ENCODE measurements at places on chromosomes 16 and 17.
A peak's percentile ranks its signal among the peaks of the same experiment; 100 is the strongest.

- peak; percentile 91 for DNase-seq
Measured at GRCh38 chr17:36722121-36722902, 120.9 kb downstream of the MRM1 start.

- DNase-seq: no peak
Measured at GRCh38 chr16:78137782-78138616, 38.5 kb downstream of the WWOX start.

GRCh38 chr16:56607109-56607618 is 1.2 kb upstream of the MT2A start:
- no peak for DNase-seq

DNA sequence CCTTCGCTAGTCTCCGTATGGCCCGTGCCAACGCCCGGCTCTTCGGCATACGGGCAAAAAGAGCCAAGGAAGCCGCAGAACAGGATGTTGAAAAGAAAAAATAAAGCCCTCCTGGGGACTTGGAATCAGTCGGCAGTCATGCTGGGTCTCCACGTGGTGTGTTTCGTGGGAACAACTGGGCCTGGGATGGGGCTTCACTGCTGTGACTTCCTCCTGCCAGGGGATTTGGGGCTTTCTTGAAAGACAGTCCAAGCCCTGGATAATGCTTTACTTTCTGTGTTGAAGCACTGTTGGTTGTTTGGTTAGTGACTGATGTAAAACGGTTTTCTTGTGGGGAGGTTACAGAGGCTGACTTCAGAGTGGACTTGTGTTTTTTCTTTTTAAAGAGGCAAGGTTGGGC is 2.5 kb downstream of the RPL13 start:
- DNase-seq: no peak

DNA sequence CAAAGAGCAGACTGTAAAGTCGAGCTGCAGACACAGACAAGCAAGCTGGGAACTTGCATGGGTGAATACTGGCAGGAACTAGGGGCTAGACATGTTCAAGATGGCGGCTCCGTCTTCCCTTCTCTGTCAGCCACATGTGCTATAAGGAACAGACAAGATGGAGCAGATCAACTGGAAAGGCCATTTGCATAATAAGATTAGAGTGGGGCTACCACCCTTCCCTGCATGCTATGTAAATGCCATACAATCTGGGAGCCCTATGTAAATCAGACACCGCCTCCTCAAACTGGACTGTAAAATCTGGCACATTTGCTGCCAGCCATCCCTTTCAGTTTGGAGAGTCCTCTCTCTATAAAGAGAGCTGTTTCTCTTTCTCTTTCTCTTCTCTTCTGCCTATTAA is 640.1 kb upstream of the CDH8 start:
- DNase-seq: no peak

- peak; percentile 86 for DNase-seq
Measured at GRCh38 chr16:85291302-85292148, 179.3 kb upstream of the CIBAR2 start.

- DNase-seq: peak; percentile 68
Measured at GRCh38 chr16:4244254-4245076, 2.6 kb upstream of the SRL start.

DNA sequence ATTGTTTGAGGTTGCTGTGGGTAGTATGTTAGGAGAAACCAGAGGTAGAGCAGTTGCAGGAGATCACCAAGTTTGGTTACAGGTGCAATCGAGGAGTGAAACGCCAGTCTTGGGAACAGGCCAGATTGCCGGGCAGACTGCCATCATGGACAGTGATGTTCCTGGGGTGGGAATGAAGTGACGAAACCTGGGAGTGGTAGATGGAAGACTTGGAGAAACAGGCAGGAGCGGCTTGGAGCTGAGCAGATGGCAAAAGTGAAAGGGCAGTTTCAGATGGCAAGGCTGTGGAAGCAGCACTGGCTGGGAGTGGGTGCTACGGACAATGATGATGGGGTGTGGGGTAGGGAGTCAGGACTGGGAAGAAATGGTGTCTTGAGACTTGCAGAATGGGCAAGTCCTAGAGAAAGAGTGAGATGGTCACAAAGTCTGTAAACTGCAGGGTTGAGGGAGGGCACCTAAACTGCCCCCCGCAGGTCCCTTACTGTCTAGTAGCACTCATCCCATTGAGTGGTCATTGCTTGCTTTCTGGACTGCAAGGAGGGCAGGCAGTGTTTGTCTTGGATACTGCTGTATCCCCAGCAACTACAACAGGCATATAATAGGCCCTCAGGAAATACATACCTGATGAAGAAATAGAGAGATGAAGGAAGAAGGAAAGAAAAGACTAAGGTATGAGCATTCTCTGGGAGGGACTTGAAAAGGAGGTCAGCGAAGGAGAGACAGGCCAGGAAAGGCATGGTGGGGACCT is 29.5 kb upstream of the ULK2 start:
- no peak for DNase-seq

DNA sequence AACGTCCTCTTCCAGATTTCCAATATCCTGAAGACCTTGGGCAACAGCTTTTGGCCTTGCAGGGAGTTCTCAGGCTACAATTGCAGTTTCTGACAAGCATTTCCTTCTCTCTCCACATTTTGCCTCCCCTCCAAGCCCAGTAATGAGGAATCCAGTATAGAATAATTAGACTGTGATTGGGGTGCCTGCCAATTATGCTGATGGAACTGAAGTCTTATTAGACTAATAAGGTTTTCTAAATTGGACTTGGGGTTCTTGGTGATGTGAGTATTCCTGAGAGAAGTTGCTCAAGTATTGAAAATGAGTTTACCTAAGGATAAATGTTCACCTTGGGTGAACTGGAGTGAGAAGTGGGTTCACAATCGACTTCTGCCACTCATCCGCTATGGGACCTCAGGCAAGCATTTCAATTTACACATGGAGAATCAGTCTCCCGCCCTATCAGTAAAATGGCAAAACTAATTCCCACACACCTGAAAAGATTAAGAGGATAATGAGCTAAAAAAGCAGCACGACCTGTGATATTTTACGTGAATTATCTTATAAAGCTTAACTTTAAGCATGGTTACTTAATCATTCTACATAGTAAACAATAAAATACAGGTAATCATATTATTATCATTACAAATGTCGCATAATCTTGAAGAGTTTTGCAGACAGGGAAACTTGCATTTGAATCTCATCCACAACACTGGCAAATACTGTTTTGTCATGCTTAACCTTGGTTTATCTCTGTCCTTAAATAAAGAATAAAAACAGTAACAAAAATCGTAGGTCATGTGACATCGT is 628.0 kb downstream of the TMEM114 start:
- no peak for DNase-seq

DNA sequence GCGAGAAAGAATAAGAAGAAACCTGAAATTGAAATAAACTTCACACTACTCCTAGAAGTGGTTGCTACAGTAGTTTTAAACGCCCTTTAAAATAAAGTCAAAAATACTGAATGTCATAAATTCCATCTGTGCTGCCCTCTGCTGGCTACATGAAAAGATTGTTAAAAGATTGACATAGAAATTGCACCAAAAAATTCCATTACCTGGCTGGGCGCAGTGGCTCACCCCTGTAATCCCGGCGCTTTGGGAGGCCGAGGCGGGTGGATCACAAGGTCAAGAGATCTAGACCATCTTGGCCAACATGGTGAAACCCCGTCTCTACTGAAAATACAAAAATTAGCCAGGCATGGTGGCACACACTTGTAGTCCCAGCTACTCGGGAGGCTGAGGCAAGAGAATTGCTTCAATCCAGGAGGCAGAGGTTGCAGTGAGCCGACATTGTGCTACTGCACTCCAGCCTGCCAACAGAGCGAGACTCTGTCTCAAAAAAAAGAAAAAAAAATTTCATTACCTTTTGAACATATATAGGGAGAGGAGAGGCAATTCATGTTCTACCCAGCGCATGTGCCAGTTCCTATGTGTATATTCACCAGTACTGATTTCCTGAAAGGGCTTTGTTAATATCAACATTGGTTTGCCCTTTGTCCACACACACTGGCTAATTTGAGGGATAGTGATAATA is 36.5 kb downstream of the CYTH1 start:
- DNase-seq: no peak

DNA sequence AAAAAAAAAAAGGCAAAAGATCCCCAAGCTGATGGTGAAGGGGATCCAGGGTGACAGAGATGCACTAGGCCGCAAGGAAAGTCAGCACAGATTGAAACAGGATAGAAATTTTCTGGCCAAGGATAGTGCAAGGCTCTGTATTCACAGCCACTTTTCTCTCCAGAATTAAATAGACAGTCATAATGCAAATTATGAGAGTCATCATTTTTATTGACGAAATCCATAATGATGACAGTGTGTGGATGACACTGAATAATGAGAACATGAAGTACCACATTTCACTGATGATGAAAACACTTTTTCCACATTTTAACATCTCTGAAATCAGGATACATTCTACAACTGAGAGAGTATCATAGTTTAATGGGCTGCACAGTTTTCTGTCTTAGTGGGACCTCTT is 72.5 kb downstream of the CDYL2 start:
- DNase-seq: no peak

DNA sequence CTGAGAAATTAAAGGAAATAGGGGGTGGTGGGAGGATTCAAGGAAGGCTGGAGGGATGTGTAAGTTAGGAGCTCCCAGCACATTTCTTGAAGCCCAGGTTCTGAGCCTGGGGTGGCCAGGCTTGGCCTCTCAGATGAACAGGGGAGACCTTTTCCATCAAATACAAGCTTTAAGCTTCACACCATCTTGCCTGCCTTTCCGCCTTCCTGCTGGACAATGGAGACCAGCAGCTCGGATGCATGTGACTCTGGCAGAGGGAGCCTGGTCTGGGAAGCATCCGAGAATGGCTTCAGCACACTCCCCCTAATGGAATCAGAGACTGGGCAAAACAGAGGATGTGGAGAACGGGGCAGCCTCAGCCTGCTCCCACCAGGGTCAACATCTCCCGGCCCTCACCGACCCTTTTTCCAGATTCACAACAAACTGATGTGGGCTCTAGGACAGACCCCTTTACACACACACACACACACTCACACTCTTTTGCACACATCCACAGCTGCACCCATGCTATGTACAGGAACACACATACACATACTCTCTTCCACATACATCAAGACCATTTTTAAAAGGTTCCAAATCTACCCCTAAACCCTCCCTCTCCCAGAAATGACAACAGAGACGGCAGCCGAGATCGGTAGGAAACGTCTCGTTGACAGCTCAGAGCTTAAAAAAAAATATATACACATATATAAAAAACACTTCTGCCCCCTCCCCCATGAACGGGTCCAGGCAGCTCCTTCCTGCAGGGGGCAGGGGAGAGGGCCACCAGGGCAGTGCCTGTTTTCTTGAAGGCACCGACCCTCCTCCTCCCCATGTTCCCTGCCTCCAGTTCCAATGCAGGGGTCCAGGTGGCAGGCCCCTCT is 6.5 kb upstream of the ATXN7L3 start:
- DNase-seq: no peak

DNA sequence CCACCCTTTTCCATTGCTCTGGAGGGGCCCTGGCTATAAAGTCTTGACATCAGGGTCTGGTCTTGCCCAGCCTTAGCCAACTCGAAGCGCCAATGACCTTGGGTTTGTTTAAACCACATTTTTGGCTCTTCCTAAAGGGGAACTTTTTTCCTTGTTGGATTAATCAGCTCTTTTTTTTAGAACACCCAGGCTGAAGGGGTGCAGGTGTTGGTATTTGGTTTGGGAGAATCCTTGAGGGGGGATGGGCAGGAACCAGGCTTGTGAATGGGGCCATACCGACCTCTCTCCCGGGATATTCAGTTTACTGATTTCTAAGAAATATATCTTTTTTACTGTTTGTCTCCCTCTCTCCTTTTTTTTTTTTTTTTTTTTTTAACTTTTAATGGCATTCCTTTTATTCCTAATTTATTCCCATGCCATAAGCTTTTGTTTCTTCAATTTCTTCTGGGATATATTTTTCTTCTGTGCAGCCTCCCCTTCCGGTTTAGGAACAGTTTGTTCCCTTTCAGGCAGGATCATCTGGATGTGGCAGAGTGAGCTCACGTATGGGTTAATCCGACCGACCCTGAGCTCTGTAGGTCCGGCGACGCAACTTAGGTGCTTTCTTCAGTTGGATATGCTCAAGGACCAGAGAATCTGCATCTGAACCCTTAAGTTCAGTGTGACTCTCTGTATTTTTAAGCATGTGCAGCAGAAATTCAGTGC is 129.5 kb downstream of the ABCC6 start:
- DNase-seq: no peak

- DNase-seq: peak; percentile 41
Measured at GRCh38 chr16:2949705-2950352, 14.2 kb upstream of the KREMEN2 start.

GRCh38 chr17:80948019-80948975 is 43.3 kb upstream of the CHMP6 start:
- no peak for DNase-seq

GRCh38 chr16:50632927-50633800 is 47.9 kb downstream of the SNX20 start:
- DNase-seq: no peak

- DNase-seq: peak; percentile 47
Measured at GRCh38 chr16:4692460-4693295, 684 bp upstream of the NUDT16L1 start.

GRCh38 chr16:55176901-55177300 is 147.1 kb upstream of the IRX6 start:
- DNase-seq: no peak
